DND-41 (cell line): ENCODE measurements at places on chromosomes 3 and 15.

DNA sequence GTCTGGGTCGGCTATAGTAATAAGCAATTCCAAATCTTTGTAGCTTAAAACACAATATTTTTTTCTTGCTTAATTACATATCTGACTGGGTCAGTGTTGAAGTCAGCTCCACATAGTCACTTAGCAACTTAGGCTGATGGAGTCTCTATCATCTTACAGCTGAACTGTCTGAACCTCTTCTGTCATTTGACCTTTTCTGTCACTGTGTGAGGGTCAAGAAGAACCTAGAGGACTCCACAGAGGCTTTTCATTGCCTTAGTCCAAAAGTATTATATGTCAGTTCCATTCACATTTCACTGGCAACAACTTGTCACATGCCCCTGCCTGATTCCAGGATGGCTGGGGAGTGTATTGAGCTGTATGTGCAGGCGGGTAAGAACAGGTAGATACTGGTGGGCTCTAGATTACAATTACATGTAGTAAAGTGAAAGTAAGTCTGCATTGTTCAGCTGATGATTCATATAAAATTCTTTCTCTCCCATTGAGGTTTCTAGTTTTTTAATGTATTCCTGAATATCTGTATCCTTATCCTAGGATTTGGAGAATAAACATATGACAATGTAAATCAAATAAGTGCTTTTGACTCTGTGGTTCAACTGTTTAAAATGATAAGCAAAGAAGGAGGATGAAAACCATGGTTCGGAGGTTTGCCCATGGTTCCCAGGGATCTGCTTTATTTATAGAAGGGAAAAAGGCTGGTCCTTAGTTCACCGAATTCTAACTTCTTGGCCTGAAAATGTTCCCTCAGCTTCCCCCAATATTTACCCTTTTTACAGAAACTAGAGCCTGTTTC is 5.8 kb upstream of the ARPP21 start:
- no peaks in the 10 kb centered on the region for H3K36me3 ChIP-seq
- no peaks in the 10 kb centered on the region for H3K27me3 ChIP-seq
- peak overlapping the region; percentile 81 for H3K27ac ChIP-seq
- peak overlapping the region; percentile 54 for H3K4me3 ChIP-seq
- H3K4me1 ChIP-seq, result peaks cover 80% of the 10 kb centered on the region

GRCh38 chr3:9450126-9450525 is 52.7 kb downstream of the SETD5 start:
- no peak for DNase-seq
- H3K27me3 ChIP-seq, result no peaks in the 10 kb centered on the region
- no peak overlapping the region for H3K4me3 ChIP-seq
- no peak overlapping the region for H3K27ac ChIP-seq

DNA sequence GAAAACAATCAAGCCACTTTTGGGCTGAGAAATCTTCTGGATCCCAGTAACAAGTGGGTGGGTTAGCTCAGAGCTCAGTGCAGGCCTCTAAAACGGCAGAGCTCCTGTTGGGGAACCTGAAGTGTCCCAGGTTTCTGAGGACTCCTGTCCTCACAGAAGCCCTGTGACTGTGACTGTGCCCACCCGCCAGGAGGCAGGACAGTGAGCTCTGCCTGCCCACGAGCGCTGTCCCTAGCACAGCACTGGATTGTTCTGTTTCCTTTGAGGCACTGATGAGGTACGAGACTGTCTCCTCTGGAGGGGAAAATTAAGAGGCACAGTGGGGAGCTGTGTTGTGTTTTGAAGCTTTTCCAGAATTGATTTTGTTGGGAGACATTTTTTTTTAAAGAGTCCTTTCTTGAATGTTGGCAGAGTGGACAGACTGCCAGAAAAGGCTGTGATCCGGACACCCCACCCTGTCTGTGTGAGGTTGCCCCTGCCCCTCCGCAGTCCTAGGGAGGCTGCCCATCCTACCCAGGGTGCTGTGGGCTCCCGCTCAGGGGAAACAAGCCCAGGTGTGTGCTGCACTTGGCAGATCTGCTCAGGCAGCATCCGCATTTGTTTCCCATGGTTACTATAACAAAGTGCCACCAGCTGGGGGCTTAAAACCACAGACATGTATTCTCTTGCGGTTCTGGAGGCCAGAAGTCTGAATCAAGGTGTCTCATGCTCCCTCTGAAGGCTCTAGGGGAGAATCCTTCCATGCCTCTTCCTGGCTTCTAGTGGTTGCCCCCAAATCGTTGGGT is 66.6 kb upstream of the LARS2 start:
- peak overlapping the region; percentile 42; the same call in 1 of the 2 replicates for H3K27ac ChIP-seq
- H3K36me3 ChIP-seq, result no peaks in the 10 kb centered on the region
- peaks cover 20% of the 10 kb centered on the region for H3K4me1 ChIP-seq
- DNase-seq, result peak; percentile 88
- no peaks in the 10 kb centered on the region for H3K27me3 ChIP-seq

- H3K4me3 ChIP-seq, result no peak overlapping the region
- no peak for DNase-seq
- no peaks in the 10 kb centered on the region for H3K4me1 ChIP-seq
- peaks cover 29% of the 10 kb centered on the region for H3K36me3 ChIP-seq
Measured at GRCh38 chr3:119825820-119826219, 43.9 kb downstream of the NR1I2 start.

- no peaks in the 10 kb centered on the region for H3K27me3 ChIP-seq
- peaks cover 73% of the 10 kb centered on the region for H3K36me3 ChIP-seq
Measured at GRCh38 chr3:131009698-131010097, 16.9 kb downstream of the ASTE1 start.

DNA sequence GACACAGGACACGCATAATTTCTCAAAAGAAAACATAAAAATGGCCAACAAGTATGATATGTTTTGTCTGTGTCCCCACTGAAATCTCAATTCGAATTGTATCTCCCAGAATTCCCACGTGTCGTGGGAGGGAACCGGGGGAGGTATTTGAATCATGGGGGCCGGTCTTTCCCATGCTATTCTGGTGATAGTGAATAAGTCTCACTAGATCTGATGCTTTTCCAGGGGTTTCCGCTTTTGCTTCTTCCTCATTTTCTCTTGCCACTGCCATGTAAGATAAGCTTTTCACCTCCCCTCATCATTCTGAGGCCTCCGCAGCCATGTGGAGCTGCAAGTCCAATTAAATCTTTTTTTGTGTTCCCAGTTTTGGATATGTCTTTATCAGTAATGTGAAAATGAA is 12.1 kb upstream of the POU1F1 start:
- H3K27me3 ChIP-seq, result no peaks in the 10 kb centered on the region
- no peaks in the 10 kb centered on the region for H3K36me3 ChIP-seq
- H3K4me3 ChIP-seq, result no peak overlapping the region

GRCh38 chr3:198079771-198080520 is 119.9 kb downstream of the LMLN start:
- no peak overlapping the region for H3K27ac ChIP-seq
- H3K36me3 ChIP-seq, result no peaks in the 10 kb centered on the region
- H3K4me1 ChIP-seq, result no peaks in the 10 kb centered on the region
- DNase-seq, result no peak
- no peak overlapping the region for H3K4me3 ChIP-seq

DNA sequence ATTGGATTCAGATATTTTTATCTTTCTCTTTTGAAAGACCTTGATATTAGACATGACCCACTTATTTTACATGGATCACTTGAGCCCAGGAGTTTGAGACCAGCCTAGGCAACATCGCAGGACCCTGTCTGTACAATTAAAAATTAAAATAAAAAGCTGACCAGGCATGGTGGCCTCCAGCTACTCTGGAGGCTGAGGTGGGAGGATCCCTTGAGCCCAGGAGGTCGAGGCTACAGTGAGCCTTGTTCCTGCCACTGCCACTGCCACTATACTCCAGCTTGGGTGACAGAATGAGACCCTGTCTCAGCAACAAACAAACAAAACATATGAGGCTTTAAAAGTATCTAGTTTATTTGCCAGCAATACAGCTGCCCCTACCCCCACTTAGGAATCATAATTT is 1.6 kb downstream of the RNF7 start:
- H3K27ac ChIP-seq, result peak overlapping the region; percentile 90
- H3K36me3 ChIP-seq, result peaks cover 40% of the 10 kb centered on the region
- no peak for DNase-seq
- no peaks in the 10 kb centered on the region for H3K27me3 ChIP-seq

DNA sequence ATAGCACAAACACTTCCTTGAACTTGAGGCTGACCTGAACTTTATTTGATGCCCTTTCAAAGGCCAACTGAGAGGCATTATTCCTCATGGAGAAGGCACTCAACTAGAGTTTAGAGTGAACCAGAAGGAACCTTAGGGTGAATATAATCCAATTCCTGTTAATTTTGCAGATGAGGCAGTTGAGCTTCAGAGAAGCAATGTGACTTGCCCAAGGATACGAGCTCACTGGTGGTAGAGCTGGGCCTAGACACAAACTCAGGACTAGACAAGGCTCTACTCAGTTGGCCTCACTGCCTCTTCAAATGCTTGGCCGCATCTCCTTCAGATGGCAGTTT is 172.7 kb upstream of the ADAMTS9 start:
- no peaks in the 10 kb centered on the region for H3K27me3 ChIP-seq
- H3K4me3 ChIP-seq, result no peak overlapping the region
- peaks cover 23% of the 10 kb centered on the region for H3K4me1 ChIP-seq
- no peaks in the 10 kb centered on the region for H3K36me3 ChIP-seq
- H3K27ac ChIP-seq, result 0 out of 2 replicates have a peak overlapping the region, but pooled peaks have one; percentile 4
- peak; percentile 4 for DNase-seq

DNA sequence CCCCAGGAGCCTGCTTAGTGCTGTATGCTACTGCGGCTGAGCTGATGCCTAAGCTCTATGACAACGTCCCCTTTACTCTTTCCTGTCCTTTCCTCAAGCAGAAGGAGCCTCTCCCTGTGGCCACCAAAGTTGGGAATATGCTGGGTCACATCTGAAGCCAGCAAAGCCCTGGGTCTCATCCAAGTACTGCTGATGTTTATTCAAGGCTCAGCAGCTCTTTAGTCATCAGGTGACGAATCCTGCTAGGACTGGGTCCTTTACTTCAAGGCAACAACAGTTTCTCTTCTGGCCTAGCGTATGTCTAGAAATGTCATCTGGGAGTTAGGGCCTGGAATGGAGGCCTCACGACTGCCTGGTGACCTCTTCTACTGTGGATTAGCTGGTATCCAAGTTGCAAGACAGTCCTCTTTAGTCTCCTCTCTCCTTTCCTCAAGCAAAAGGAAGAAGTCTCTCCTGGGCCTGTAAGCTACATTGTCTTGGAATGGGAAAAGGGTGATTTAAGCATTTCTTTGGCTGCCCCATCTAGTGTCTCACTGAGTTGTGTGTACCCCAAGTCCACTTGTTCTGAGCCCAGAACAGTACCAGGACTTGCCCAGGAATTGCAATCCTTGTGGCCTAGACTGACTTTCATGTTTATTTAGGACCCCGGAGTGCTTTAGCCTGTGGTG is 63.9 kb downstream of the TNFAIP8L3 start:
- H3K27ac ChIP-seq, result no peak overlapping the region
- H3K27me3 ChIP-seq, result no peaks in the 10 kb centered on the region
- H3K36me3 ChIP-seq, result no peaks in the 10 kb centered on the region
- no peak for DNase-seq
- H3K4me1 ChIP-seq, result no peaks in the 10 kb centered on the region
- no peak overlapping the region for H3K4me3 ChIP-seq

DNA sequence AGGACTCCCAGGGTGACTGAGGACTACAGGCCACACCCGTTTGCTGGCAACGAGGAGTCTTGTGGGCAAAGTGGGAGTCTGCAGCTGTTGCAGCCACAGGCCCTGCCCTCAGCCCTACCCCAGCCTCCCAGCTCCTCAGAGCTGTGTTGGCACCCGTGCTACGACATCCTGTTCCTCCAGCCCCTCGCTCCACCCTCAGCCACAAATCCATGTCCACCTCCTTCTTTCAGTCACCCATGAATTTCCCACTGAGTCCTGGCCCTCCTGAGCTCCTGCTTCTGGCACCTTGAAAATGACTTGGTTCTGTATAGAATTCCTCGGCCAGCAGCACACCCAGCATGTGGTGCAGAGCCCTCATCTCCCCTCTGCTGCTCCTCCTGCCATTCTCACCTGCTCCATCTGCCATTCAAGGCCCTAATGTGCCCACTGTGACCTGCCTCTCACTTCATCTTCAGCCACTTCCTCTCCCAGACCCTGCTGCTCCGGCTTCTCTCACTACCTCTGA is 20.9 kb upstream of the VILL start:
- H3K4me3 ChIP-seq, result no peak overlapping the region
- H3K27me3 ChIP-seq, result no peaks in the 10 kb centered on the region
- H3K4me1 ChIP-seq, result no peaks in the 10 kb centered on the region
- peaks cover 36% of the 10 kb centered on the region for H3K36me3 ChIP-seq

GRCh38 chr3:94009608-94010007 is 18.8 kb downstream of the STX19 start:
- no peak overlapping the region for H3K27ac ChIP-seq
- no peaks in the 10 kb centered on the region for H3K36me3 ChIP-seq
- H3K4me3 ChIP-seq, result no peak overlapping the region
- H3K27me3 ChIP-seq, result no peaks in the 10 kb centered on the region
- no peak for DNase-seq

GRCh38 chr15:74464216-74464615 is 3.3 kb upstream of the UBL7 start:
- no peak overlapping the region for H3K4me3 ChIP-seq
- peaks cover 7% of the 10 kb centered on the region for H3K36me3 ChIP-seq
- H3K4me1 ChIP-seq, result peaks cover 43% of the 10 kb centered on the region
- H3K27ac ChIP-seq, result no peak overlapping the region
- H3K27me3 ChIP-seq, result no peaks in the 10 kb centered on the region

DNA sequence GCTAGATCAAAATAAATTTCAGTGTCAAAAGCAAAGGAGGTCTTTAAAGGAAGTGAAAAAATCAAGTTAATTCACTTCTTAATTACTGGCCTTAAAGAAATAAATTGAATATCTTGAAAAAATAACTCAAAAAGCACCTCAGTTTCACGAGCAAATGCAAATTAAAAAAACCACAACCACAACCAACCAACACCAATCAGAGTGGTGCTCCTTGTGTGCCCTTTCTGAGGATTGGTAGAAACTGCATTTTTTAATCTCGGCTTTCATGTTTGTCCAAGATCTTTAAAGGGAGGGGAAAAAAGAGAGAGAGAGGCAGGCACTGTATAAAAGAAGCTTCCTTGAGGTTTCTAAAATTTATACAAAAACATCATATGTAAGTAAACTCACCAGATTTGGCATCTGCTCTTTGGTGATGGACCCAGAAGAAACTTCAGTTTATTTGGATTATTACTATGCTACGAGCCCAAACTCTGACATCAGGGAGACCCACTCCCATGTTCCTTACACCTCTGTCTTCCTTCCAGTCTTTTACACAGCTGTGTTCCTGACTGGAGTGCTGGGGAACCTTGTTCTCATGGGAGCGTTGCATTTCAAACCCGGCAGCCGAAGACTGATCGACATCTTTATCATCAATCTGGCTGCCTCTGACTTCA is at the start of gene GPR15:
Gene GPR15 (plus strand): TSS at position 357 of the 653 bp plus-strand sequence. CDS start 56 bp downstream, at position 413.
- no peak within 1 kb of the TSS for H3K4me3 ChIP-seq
- H3K4me1 ChIP-seq, result no peaks in the 10 kb centered on the region
- H3K27ac ChIP-seq, result no peak within 1 kb of the TSS
- H3K36me3 ChIP-seq, result no peaks in the 10 kb centered on the region
- DNase-seq, result no peak

DNA sequence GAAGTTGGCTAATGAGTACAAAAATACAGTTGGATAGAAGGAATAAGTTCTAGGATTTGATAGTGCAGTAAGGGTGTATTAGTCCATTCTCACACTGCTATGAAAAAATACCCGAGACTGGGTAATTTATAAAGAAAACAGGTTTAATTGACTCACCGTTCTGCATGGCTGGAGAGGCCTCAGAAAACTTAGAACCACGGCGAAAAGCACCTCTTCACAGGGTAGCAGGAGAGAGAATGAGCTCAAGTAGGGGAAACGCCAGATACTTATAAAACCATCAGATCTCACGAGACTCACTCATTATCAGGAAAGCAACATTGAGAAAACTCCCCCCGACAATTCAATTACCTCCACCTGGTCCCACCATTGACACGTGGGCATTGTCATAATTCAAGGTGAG is 483.3 kb downstream of the TUSC7 start:
- no peak for DNase-seq
- H3K27me3 ChIP-seq, result no peaks in the 10 kb centered on the region
- H3K4me3 ChIP-seq, result no peak overlapping the region
